ENCODE measurements at places on chromosomes 1 and 21. TPM values are rescaled to one million over a fixed set of nuclear protein-coding genes. Genes with fewer than 3 reads are reported as not detected.

- no peak for DNase-seq
Measured at GRCh38 chr1:170192546-170192945, 46.8 kb downstream of the NTMT2 start.

Gene ADCY10
- total RNA-seq = 0.20 TPM

DNA sequence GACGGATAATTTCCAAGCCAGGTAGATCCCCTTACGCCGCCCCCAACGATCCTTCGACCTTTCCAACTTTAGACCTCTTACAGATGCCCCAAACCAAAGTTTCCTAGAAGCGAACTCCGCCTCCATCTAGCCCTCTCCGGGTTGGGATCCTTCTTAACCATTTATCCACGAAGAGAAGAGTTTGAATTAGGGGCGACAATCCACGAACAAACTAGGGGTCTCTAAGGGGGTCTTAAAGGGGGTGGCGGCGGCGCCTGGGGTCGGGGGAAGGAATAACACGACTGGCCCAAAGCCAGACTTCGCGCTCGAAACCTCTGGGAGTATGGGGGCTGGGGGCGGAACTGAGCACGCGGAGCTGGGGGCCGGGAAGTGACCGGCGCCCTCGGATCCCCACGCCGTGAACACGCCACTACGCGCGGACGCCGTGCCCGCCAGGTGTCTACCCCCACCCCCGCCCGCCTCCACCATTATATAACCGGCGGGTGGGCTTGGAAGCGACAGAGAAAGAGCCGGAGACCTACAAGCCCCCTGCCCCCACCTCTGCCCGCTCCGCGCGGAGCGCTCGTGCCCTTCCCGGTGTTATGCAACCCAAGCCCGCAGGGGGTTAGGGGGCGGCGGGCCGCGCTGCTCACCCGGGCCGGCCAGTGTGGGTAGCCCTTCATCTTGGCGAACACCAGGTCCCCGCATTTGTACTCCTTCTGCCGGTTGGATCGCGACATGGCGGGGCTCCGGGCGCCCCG lies 594 bp downstream of the HDGF start:
- DNase-seq = peak; percentile 12

Gene OR2T2
- total RNA-seq = not detected

DNA sequence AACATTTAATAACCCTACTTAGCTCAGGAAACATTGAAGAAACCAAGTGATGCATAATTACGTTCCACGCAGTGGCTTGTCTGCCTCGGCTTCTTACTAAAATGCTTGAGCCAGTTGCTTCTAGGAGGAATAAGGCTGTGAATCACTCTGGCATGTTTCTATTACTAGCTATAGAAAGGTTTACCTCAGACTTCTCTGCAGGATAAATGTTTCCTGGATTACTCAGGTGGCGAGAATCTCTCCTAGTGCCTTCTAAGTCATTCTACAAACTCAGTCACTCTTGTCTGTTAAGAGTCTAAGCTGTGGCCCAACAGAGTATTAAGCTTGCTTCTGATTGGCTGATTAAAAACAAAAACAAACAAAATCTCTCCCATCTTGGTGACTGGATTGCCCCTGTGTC lies 92.0 kb upstream of the RALGPS2 start:
- no peak for DNase-seq

DNA sequence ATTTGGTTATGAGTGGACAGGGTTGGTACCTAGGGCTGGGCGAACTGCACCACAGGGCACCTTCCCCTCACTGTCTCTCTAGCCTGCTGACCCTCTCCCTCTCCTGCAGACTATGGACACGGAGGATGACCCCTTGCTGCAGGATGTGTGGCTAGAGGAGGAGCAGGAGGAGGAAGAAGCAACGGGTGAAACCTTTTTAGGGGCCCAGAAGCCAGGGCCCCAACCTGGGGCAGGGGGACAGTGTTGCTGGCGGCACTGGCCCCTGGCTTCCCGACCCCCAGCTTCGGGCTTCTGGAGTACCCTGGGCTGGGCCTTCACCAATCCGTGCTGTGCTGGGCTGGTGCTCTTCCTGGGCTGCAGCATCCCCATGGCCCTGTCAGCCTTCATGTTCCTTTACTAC lies 21.9 kb downstream of the DISP3 start:
- DNase-seq = no peak

Data from skin of body (tissue), 3 donors.